ENCODE measurements at places on chromosomes 1 and 21.
A peak's percentile ranks its signal among the peaks of the same experiment; 100 is the strongest.

DNA sequence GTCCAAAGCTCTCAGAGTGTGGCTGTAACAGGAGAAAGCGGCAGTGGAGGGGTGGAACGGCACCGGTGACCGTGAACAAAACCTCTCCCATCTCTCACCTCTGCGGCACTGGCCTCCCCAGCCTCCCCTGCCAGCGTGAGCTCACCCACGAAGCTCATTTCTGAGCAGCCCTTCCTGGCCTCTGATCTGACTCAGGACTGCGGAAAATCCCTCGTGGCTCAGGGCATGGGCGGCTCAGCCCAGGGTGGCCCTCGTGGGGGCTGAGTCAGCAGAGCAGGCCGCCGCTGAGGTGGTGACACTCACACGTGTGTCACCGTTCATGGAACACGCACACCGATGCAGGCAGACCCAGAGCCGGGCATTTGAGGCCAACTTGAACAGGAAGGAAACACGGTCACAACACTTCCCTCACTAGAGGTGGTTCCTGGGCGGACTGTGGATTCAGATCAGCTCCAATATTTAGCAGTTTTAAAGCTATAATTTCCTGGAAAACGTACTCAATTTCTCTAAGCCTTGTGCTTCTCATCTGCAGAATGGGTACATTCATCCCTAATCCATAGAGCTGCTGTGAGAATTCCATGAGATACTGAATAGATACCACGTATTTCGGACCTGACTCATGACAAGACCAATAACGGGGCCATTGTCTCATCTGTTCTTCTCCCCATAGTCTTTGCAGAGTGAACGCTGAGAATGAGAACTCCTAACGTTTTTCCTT lies 115.0 kb upstream of the TMPRSS2 start:
- no peak for DNase-seq

DNA sequence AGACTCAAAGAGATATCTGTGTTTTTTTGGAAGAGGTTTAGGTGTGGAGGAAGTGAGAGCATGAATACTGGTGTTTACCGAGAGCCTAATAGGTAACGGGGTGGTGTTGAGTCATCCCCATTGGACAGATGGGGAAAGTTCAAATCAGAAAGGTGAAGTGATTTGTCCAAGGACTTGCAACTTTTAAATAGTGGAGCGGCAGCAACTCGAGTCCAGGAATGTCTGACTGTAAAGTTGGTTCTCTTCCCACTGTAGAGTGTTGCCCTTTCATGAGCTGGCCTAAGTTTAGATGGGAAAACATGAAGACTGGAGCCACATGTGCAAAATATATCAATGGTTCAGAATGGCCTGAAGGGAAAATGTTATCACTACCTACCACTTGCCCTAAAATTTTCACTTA lies 125.7 kb downstream of the LYPLAL1 start:
- no peak for DNase-seq

- DNase-seq: no peak
Observed at GRCh38 chr1:179857009-179857408, 20.6 kb downstream of the TOR1AIP2 start.

- peak; percentile 38 for DNase-seq
Observed at GRCh38 chr1:100528871-100529270, 9.1 kb upstream of the GPR88 start.
